Tibial nerve (tissue), 4 donors: ENCODE measurements at places on chromosomes 7 and 10.

DNA sequence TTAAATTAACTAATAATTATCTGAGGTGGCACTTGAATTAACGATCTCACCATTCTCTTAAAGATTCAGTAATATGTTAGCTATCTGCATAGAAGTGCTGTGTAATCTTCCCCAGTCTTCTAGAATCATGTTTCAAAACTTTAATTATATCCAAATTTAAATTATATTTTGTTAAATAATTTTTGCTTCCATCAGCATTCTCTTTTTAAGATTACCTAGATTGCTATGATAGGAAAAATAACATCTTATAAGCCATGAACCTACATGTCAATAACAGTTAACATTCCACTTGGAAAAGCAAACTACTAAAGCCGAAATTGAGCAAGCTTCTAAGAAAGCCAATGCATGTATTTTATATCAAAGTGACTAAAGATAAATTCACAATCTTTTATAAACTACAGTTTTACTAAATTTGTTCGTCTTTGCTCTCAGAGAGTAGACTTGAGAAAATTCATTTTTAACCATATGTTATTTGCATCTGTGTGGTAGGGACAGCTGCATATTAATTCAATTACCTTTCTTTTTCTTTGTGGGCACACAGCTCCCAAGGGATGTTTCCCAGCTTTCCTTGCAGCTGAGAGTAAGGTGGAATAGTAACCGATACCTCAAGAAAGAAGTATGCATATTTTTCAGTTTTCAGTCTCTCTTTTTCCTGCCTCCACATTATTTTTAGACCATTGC is 105.4 kb upstream of the ABCB5 start:
- peaks cover 12% of the 10 kb centered on the region for H3K4me1 ChIP-seq
- no peaks in the 10 kb centered on the region for H3K27me3 ChIP-seq
- peak overlapping the region; percentile 56 for H3K27ac ChIP-seq
- no peak for DNase-seq
- H3K36me3 ChIP-seq, result no peaks in the 10 kb centered on the region

GRCh38 chr10:96984541-96985131 is 152.5 kb downstream of the LCOR start:
- no peaks in the 10 kb centered on the region for H3K27me3 ChIP-seq
- DNase-seq, result no peak
- no peak overlapping the region for H3K27ac ChIP-seq
- peaks cover 13% of the 10 kb centered on the region for H3K36me3 ChIP-seq
- peak overlapping the region; percentile 1 for H3K4me3 ChIP-seq

DNA sequence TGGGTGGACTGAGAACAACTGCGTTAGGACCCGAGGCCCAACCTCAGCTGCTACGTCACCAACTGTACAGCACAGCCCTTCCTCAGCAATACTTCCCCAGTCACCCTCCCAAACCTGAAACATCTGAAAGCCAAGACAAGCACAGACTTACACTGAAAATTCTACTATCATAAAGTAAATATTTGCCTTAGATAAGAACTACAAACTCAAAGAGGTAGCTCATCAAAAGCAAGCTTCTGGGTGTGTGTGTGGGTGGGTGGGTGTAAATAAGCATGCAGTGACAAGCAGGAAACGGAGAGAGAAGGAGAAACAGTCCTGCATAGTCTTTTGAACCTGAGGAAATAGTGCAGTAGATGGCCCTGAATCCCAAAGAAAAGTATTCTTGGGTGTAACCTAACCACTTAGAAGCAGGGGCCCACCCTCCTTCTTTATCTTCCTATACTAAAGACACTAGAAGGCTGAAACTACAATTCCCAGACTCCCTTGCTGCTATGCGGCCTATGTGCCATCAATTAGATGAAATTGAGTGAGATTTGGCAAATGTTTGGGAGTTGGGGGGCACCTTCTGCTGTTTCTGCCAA is 18.7 kb downstream of the SLC25A13 start:
- no peak for DNase-seq
- H3K27ac ChIP-seq, result no peak overlapping the region
- H3K36me3 ChIP-seq, result no peaks in the 10 kb centered on the region
- no peak overlapping the region for H3K4me3 ChIP-seq
- H3K27me3 ChIP-seq, result no peaks in the 10 kb centered on the region

- no peaks in the 10 kb centered on the region for H3K27me3 ChIP-seq
- H3K36me3 ChIP-seq, result no peaks in the 10 kb centered on the region
- no peaks in the 10 kb centered on the region for H3K4me1 ChIP-seq
Observed at GRCh38 chr7:111883241-111883640, 320.9 kb upstream of the IMMP2L start.

- H3K27ac ChIP-seq, result no peak overlapping the region
- no peak for DNase-seq
- no peaks in the 10 kb centered on the region for H3K36me3 ChIP-seq
- no peaks in the 10 kb centered on the region for H3K27me3 ChIP-seq
- H3K4me3 ChIP-seq, result no peak overlapping the region
Observed at GRCh38 chr10:63494951-63495350, 26.2 kb upstream of the REEP3 start.

- no peaks in the 10 kb centered on the region for H3K27me3 ChIP-seq
- H3K4me1 ChIP-seq, result no peaks in the 10 kb centered on the region
- H3K36me3 ChIP-seq, result no peaks in the 10 kb centered on the region
- no peak overlapping the region for H3K4me3 ChIP-seq
- no peak for DNase-seq
Observed at GRCh38 chr7:66877577-66878300, 43.3 kb upstream of the TMEM248 start.
